ENCODE measurements at places on chromosomes 1 and 21.
A peak's percentile ranks its signal among the peaks of the same experiment; 100 is the strongest.

- no peak for DNase-seq
Measured at GRCh38 chr1:74937176-74937575, 197.0 kb upstream of the LHX8 start.

DNA sequence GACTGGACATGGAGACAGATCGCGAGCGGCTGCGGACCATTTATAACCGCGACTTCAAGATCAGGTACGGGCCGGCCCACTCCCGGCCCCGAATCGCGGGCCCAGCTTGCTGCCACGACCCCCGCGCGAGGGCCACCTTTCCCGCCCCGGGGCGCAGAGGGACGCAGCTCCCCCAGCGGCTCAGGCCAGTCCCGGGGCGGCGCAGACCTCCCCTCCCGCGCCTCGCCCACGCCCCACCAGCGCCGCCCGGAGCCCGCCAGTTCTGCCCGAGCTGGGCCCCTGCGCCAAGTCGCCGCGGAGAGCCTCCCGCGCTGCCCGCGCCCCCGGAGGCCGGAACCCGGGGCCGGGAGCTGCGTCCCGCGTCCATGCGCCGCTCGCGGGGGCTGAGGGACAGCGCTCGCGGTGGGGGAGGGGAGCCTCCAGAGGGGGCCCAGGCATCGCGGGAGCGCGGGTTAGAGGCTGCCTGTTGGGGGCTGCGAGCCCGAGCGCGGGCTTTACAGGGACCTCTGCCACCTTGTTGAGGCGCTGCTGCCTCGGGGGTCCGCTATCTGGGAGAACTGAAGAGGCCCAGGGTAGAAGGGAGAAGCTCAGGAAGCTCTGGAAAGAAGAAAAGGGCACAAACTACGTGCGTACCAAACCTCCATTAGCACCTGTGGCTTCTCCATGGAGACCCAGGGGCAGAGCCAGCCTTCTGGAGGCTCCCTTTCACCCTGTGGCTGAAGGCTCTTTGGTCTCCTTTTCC is 698 bp downstream of the MOV10 start:
- DNase-seq = no peak

- DNase-seq = no peak
Measured at GRCh38 chr1:209116705-209117104, 466.8 kb upstream of the CAMK1G start.

GRCh38 chr1:151002051-151002450 is 4.7 kb downstream of the MINDY1 start:
- DNase-seq = no peak

DNA sequence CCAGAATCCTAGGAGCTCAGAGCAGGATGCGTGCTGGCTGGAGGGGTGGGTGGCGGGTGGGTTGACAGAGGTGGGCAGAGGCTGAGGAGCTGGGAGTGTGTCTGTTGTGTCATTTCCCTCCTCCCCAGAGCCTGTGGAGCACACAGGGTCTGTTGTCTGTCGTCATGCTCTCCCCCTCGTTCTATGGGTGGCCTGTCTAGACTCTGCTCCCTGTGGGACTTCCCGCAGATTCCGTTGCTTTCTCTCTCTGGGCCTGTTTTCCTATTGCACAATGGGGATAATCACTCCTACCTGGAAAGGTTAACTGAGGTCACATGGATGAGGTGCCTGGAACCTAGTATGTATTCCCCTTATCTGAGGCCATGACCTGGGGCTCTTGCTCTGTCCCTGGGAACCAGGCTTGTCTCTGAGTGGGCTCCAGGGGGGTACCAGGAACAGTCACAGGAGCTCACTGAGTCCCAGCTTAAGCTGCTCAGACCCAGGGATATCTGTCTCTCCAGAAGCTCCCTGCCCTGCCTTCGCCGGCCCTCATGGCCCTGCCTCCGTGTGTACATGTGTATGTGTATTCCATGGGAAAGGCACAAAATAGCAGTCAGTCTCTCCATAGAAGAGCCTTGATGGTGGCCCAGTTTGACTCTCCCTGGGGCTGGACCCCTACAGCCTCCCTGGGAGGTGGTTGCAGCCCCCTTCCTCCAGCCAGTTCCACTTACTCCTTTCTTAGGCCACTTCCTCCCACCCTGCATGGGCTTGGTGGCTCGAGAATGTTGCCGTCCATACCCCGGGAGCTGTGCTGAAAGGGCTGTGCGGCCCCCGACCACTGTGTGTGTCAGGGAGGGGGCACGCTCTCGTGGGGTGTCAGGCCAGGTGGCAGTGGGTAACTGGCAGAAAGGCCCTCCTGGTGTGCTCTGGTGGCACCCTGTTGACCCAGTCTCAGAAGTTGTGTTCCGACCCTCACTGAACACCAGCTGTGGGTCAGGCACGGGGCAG is 17.9 kb downstream of the PTPRF start:
- DNase-seq = no peak

DNA sequence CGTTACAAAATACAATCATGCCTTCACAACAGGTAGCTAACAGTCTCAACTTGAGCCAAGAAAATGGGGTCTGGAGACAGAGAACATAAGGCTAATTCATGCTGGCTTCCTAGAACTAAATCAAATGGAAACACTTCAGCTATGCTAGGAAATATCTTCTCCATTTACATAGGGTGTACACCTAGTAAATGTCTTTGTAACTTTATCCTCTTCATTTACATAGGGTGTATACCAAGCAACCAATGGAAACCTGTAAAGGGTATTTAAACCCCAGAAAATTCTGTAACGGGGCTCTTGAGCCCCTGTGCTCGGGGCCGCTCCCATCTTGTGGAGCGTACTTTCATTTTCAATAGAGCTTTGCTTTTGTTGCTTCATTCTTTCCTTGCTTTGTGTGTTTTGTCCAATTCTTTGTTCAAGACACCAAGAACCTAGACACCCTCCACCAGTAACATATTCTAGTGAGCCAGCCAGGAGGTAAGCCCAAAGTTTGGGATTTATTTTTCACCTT is 19.5 kb upstream of the CYP4X1 start:
- DNase-seq = no peak

DNA sequence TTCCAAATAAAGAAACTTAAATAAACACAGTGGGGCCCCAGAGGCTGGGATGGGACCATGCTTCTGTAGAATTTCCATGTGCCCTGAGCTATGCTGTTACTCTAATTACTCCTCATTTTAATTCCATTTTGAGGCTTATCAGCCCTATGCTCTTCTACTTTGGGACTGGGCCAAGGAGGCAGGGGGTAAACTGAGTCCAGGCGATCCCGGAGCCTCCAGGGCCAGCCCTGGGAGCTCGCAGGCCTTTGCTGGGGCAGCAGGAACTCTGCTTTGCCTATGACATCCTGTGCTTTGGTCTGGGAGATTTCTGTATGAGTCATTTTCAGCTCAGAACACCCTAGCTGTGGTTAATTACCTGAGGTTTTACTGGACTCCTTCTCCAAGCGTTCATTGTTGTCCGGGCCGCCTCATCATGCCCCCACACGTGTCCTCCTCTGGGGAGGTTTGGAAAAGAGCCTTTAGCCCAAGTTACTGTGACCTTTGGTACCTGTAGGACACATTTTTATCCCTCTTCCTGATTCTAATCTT is 95.7 kb downstream of the RHOU start:
- peak; percentile 21 for DNase-seq

DNA sequence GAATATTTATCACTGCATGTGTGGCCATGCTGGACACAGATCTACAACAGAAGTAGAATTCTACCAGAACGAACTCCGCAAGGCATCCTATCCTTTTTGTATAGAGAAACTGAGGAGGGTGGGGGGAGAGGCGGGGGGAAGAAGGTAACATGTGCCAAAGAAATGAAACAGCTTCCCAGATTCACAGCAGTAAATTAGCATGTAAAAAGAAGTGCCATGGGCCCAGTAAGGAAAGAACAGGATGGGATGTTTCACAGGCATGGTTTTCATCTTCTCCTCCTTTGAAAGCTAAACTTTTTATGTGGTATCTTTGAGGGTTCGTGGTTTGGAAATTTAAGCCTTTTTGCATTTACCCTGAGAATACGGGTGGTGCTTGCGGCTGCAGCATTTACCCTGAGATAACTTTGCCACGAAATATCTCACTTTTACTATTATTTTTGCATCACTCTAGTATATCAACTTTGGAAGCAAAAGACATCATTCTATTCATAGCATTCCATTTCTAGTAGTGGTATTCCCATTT is 168.9 kb downstream of the TPR start:
- DNase-seq = no peak

GRCh38 chr1:17183388-17184160 is 21.4 kb upstream of the PADI1 start:
- no peak for DNase-seq

DNA sequence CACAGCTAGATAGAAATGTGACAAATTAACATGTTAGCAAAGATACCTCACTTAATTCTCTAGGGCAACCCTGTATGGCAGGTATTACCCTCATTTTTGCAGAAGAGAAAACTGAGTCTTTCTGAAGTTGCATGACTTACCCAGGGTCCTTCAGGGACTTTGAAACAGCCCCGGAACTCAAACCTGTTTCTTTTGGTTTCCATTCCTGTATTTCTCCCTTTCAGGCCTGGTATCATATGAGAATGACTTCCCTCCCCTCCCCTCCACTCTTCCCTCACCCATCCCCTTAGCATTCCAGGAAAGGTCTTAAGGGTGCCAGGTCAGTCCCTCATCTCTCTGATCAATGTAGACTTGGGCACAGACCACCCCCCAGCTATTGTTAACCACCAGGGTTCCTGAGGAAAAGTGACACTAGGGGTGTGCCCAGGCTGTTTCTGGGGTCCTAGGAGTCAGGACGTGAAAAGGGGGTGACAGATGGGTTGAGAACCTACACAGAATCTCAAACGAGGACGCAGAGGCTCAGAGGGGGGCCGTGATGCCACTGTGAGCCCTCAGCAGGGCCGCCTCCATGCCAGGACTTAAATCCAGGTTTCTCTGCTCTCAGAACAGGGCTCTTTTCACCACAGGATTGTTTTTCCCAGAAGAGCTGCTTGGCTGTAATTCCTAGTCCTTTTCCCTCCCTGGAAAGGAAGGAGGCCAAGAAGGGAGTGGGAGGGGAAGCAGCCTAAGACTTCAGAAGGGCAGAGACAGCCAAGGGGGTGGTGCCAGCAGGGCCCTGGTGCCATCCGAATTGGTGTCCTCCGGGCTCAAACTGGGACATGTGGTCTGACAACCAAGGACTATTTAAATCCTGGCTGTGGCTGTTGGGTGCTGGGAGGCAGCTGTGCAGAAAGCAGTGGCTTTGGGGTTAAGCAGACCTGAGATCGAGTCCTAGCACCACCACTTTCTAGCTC is 2.1 kb upstream of the WASF2 start:
- no peak for DNase-seq

DNA sequence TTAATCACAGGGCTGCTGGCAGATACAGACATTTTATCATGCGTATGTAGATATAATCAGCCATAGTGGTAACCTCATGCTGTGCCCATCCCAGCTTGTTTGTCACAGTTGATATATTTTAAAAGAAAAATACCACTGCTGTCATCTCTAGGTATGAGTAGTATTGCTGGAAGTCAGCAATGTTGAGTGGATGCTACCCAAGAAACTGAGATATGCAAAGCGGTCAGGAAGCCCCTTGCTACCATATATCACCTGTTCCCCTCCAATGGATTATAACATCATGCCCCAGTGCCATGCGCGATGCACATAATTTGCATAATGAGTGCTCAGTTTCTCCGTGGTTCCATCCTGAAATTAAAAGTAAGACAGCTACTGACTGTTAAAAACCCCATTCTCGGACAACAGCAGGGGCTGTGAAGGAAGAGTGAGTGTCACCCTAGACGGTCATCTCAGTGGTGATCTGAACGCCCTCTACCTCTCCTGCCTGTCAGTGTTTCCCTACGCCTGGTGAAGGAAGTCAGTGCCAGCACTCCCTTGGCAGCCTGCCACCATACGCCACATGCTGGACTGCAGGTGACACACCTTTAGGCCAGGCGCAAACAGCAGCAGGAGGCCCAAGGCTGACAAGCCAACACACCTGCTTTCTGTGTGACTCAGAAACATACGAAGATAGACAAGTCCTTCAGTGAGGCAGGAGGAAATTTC is 2.7 kb downstream of the IL10RB start:
- DNase-seq = no peak

DNA sequence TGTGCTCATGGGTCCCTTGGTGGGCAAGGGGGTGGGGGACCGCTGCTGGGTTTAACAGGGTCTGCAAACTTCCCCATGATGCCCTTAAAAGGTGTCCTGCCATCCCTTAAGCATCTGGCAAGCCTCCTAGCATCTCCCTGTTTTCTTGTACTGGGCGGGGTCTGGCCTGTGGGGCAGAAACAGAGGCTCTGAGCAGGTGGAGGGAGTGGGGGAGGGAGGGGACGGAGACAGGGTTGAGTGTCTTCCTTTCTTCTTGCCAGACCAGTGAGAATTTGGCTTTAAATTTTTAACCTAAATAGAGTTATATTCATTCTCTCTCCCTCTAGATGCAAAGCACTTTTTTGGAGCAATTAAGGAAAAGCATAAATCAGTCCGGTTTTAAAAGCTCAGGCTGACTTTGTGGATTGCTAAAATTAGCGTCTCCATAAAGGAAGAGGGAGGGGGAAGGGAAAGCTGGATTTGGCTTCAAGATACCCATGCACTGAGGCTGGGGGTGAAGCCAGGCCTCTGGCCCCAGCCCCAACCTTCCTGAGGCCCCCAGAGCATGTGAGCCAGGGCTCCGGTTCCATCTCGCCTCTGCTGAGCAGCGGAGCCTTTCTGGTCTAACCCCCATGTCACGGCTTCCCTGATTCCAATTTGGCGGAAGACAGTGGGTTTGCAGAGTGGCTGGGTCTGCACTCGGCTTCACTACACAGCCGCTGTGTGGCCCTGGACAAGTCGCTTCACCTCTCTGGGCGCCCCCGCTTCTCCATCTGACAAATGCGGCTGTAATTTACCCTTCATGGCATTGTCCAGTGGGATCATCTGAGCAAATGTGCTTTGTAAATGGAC is 25.3 kb downstream of the IGSF21 start:
- no peak for DNase-seq

DNA sequence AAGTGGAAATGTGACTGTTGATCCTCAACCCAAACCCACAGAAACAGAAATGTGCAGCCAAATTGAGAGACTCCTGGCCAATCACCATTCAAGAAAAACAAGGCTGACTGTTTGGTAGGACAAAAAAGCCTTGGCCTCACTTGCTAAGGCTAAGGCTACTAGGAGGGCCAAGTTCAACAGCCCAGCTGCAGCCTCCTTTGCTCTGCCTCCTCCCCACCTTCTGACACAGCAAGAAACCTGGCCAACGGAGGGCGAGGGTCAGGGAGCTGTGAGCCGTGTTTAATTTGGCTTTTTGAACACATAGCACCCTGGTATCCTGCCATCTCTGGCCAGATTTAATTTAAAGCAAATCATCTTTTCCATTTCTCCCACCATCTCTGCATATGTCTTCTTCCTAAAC is 165.8 kb upstream of the RAB4A start:
- no peak for DNase-seq

DNA sequence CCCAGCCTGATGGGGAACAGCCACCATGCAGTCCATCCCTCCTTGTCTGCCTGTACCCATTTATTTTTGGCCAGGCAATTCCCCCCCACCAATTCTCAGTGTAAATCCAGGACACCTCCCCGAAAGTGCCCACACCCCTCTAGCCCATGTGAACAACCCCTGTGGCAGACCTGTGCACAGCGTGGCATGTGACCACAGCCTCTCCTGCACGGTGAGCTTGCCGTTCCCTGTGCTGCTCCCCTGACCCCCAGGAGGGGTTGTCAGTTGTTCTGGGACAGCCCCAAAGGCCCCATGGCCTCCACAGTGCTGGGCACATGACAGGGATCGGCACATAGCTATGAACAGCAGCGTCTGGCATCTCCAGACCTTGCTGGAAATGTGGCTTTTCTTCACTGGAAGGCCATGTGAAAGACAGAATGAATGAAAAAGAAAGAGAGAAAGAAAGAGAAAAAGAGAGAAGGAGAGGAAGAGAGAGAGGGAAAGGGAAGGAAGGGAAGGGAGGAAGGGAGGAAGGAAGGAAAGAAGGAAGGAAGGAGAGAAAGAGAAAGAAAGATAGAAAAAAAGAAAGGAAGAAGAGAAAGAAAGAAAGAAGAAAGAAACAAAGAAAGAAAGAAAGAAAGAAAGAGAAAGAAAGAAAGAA is 3.9 kb downstream of the CAPN9 start:
- no peak for DNase-seq

- DNase-seq = no peak
Measured at GRCh38 chr1:180956028-180956640, 43.4 kb downstream of the KIAA1614 start.
